ENCODE measurements at places on chromosomes 12 and 14.

- no peak for DNase-seq
These were observed 215.6 kb upstream of the ATP2B1 start for GRCh38 chr12:89924191-89924590.

- no peak for DNase-seq
These were observed 1.8 kb downstream of the ITGA7 start for GRCh38 chr12:55705782-55706402.

GRCh38 chr12:89497005-89497404, 27.6 kb downstream of the GALNT4 start:
- no peak for DNase-seq

DNA sequence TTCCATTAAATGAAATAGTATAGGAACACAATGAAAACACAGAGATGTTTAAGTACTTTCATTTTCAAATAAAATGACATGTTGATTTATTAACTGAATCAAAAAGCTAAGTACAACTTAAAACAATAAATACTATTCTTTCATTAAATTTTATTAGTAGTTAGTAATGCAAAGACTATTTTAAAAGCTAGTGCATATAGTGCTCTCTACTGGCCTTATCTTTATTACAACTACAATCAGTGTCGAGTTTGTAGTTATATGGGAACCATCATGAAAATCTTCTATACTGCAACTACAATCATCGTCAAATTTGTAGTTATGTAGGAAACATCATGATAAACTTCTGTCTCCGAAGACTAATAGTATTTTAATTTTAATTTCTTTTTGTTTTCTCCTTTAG, 8.9 kb upstream of the LIN7A start:
- no peak for DNase-seq

- DNase-seq, result peak; percentile 36
These were observed 11.6 kb upstream of the CSRP2 start for GRCh38 chr12:76890151-76891143.

DNA sequence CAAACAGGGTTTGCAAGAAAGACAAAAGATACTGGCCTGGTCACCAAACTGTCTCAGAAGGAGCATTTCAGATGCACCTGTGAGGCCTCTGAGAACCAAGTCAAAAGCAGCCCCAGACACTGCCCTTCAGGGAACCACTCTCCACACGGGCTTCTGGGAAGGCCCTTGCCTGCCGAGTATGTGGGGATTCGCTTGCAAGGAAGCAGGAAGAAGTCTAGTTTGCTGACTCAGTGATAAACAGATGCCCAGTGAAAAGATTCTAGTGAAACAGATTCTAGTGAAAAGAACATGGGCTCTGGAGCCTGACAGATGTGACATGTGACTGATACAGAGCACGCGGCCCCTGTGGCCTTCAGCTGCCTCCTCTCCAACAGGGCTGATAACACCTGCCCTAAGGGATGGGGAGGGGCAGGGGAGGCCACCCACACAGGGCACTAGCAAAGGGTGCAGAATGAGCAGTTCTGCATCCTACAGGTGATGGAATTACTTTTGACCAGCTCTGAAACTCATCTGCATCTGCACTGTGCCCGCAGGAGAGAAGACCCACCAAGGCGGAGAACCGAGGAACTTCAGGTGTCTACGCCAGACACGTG, 19.1 kb downstream of the AMN start:
- DNase-seq, result no peak

DNA sequence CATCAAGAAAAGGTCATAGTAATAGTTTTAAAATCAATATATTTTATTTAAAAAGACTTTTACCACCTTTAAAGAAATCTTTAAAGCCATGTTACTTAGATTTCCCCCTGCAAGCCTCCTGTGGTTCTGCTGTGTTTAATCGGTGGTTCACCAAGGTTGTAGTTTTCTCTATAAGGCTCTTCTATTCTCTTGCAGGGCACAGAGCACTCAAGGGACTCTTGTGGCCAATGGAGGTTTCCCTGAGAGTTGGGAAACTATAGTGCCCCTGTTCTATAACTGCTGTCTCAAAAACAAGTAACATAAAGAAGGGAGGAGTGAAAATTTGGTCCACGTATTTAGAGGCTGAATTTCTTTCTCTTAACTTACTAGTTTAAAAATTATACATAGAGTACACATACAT, 25.0 kb downstream of the DACT1 start:
- DNase-seq, result no peak

- DNase-seq, result no peak
These were observed 52.2 kb downstream of the ATF7IP start for GRCh38 chr12:14417715-14418114.

- no peak for DNase-seq
These were observed 359.6 kb upstream of the DIO2 start for GRCh38 chr14:80570930-80571298.

GRCh38 chr14:60204843-60205774, 39.9 kb upstream of the DHRS7 start:
- DNase-seq, result no peak

DNA sequence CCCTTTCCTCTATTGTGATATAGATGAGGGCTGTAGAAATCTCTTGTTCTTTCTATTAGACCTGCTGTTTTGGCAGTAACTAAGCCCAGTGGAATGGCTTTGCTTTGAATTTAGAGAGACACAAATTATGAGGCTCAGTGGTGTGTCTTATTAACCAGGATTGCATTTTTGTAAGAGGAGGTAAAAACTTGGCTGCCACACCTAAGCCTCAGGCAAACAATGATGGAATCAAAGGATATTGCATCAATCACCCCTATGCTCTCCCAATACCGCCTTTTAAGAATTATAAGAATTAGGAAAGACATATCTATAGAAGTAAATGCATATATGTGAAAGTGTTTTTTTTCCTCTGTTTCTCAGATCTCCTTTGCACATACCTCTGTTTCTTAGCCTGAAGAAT, 63.3 kb downstream of the ACSS3 start:
- DNase-seq, result no peak

DNA sequence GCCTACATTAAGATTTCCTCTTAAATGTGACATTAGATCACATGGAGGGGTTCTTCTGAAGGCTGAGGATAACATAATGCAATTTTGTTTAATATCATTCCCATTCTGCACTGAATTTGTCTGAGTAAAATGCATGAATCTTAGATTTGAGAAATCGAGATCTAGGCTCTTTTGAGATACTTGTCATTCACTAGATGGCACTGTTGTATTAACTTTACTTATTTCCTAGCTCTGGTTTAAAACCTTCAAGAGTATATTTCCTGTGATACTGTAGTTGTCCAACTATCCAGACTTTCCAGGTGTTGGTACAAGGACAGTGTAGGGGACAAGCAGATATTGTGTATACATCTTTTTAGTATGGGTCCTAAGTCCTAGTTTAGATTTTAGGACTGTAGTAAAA, 91.7 kb upstream of the SEL1L start:
- no peak for DNase-seq

- DNase-seq, result no peak
These were observed 616 bp upstream of the CCDC77 start for GRCh38 chr12:400828-401227.

GRCh38 chr12:122858591-122859302, 23.5 kb downstream of the HIP1R start:
- DNase-seq, result no peak

DNA sequence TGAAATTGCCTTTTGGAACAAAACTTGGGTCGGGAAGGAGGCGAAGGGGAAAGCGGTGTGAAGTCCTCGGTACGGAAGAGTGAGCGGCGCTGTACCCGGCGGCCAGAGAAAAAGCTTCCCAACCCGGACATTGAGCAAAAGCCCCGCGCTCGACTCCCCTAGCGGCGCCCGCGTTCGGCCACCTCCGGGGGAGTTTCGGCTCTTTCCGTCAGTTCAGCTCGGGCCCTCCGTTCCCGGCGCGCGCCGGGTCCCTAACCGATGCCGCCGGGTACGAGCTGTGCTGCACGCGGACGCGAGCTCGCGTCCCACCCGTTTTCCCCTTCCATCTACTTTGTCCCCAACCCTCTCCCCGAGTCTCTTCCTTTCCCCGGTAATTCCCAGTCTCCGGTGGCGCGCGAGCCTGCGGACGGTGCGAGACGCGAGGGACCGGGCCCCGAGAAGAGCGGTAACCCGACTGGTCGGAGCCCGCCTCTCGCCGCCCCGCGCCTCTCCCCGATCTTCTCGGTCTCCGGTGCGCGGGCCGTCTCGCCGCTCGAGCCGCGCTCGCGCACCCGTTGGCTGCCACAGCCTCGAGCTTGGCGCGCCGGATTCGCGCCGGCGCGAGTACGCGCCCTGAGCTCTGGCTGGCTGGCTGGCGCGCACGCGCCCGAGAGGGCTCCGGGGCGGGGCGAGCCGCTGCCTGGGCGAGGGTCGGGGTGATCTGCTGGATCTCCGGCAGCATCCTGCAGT, 446 bp upstream of the SPATS2 start:
- peak; percentile 78 for DNase-seq

- DNase-seq, result no peak
These were observed 38.4 kb upstream of the PPP2R5C start for GRCh38 chr14:101723061-101723595.

DNA sequence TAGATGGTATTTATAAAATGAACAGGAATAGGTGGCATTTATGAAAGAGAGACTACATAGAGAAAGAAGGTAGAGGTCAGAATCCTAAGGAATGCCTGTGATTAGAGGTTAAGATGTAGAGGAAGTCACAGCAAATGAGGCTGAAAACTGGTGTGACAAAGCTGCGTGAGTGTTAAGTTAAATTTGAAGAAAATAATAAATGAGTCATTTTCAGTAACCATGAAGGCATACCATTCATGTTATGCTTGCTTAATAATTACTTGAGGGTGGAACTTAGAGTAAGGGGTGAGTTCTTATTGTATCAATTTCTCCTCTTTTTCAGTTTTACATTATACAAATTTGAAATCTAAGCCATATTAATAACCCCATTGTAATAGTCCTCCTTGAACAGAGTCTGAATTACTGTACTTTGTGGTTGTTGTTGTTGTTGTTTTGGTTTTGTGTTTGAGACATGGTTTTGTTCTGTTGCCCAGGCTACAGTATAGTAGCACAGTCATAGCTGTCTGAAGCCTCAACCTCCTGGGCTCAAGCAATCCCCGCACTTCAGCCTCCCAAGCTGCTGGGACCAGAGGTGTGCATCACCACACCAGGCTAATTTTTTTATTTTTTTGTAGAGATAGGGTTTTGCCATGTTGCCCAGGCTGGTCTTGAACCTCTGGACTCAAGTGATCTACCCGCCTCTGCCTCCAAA, 761.5 kb downstream of the GALC start:
- no peak for DNase-seq

DNA sequence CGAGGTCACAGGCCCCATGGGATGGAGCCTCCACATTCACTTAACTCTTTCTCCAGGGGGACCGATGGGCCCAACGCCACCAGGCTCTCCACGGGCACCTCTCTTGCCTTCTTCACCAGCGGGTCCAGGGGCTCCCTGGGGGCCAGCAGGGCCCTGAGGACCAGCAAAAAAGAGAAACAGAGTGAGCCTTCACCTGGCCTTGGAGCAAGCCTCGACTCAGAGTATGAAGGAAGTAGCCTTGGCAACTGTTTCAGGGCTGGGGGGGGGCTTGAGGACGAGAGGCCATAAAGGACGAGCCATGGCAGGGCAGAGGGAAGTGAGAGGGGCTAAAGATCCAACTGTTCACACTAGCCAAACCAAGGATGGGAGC, 18.0 kb downstream of the COL2A1 start:
- DNase-seq, result no peak

GRCh38 chr14:89320381-89321000, 96.5 kb downstream of the FOXN3 start:
- DNase-seq, result no peak
